ENCODE measurements at places on chromosomes 7 and 10.

- DNase-seq = no peak
Observed at GRCh38 chr7:99027241-99027640, 116.7 kb downstream of the SMURF1 start.

- DNase-seq = no peak
Observed at GRCh38 chr7:3616306-3616705, 315.3 kb downstream of the SDK1 start.

DNA sequence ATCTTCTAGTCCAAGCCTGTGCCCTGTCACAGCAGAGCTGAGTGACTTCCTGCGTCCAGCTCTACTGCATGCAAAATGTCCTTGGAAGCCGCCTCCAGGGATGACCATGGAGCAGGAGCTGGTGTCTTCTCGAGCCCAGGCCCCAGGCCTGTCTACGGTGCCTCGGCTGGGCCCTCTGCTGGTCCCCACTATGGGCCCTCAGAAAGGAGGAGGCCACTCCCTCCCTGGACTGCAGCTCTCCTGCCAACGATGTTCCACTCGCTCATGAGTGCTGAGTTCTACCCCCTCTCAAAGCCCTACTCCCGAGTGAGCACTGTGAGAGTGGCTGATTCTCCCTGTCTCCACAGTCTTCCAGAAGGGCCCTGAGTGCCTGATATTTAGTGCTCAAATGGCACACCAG is 504.9 kb downstream of the PTPRN2 start:
- no peak for DNase-seq

DNA sequence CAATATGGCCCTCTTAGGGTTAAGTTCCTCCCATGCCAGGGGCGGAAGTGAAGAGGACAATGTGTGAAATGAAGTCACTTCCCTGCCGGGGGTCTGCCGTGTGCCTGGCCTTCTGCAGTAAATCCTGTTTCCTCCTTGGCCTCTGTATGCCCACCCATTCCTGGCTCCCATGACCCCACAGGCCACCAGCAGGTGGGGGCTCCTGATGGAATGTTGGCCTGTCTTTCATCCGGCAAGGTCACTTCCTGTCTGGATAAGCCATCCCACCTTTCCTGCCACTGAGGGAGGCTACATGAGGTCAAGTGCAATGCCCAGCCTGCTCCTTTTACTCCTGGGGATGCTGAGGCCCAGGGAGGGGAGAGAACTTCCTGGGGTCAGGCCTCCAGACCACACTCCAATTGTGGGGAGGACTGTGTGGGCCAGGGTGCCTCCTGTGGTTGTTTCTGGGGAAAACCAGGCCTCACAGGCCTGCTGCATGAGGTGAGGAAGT is 22.3 kb downstream of the PALD1 start:
- no peak for DNase-seq

GRCh38 chr10:11949152-11949551 is 93.5 kb downstream of the UPF2 start:
- DNase-seq = no peak

GRCh38 chr10:110556969-110557601 is 10.4 kb upstream of the SMC3 start:
- DNase-seq = peak; percentile 54

GRCh38 chr10:132395704-132396493 is 1.1 kb upstream of the PWWP2B start:
- DNase-seq = peak; percentile 84

DNA sequence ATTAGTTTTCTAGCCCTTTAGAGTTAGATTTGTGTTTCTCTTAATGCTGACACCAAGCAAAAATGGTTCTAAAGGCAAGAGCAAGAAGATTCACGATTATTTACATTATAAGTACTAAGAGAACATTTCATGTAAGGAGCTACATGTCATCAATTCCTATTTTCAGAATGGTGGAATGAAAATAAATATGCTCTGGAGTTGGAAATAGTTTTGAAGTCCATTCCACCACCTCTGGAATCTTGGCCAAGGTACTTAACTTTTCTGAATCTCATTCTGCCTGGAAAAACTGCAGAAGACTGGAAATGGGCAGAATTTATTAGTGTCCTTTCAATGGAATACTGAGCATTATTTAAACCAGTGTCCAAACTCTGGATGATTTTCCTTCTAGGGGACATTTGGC is 125.1 kb upstream of the RAB11FIP2 start:
- DNase-seq = no peak

- DNase-seq = peak; percentile 58
Observed at GRCh38 chr7:47253650-47254080, 328.2 kb downstream of the TNS3 start.

DNA sequence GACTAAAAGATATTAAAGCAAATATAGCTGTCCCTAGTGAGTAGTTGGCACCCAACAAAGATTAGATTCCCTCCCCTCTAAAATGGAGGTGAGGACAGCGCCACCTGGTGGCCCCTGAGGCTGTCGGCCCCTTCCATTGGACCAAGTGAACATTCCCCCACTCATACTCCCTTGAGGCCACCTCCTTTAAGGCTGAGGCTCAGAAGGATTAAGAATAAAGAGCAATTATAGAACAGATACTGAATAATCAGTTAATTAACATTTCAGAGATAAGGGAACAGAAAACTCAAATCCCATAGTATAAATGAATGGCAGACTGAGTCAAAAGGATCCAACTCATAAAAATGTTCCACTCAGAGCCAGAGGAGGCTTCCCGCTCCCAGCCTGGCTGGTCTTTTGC is 130.4 kb upstream of the GHITM start:
- DNase-seq = peak; percentile 56

DNA sequence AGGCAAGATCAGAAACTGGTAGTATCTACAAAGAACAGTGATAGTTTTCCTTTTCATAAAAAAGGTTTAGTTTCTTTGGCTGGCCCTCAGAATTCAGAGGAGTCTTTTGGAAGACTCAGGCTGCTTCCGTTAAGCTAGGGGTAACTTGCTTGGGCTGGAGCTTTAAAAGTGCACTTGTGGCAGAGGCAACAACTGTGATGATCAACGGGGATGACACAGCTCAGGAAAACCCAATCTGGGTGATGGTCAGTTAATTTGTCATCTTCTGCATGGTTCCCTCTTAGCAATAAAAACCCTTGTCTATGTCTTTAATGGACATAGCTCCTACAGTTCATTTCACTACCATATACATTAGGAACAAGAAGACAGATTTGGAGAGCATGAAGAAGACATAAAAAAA is 46.7 kb downstream of the SGMS1 start:
- no peak for DNase-seq

- DNase-seq = peak; percentile 73
Observed at GRCh38 chr7:29883462-29884398, 77.4 kb downstream of the WIPF3 start.

- DNase-seq = no peak
Observed at GRCh38 chr10:13637303-13637856, 50.6 kb downstream of the PRPF18 start.

DNA sequence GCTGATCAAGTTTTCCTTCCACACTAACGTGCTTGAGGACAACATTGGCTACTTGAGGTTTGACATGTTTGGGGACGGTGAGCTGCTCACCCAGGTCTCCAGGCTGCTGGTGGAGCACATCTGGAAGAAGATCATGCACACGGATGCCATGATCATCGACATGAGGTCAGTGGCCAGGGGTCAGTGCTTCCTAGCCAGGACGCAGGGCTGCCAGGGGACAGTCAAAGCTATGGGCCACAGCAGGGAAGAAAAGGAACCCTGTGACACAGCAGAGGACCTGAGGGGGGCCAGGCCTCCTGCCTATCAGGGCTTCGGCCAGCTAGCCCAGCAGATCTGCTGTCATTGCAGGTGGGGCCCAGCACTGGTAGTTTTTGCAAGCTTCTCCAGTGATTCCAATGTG is 5.2 kb downstream of the RBP3 start:
- no peak for DNase-seq

DNA sequence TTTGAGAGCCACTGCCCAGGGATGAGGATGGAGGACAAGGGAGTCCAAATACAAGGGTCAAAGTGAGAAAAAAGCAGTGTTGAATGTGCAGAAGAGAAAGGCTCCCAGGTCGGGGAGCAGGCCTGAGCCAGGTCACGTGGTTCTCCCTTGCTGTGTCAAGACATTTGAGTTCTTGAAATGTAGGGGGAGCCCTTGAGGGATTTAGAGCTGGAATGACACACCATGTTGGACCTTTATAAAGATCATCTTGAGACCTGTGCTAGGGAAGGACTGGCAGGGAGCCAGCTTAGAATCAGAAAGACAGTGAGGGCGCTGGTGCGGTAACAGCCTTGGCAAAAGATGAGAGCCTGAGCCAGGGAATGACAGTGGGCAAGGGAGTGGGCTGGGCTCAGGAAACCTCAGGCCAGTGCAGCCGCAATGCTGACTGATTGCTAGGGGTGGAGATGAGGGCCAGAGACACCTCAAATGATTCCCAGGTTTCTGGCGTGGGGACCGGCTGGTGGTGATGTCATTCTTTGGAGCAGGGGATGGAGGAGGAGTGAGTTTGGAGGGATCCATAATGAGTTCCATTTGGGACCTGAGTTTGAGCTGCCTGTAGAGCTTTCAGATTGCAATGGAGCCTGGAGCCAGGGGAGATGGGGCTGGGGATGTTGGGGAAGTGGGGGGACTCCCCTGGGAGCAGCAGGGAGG is 120.1 kb downstream of the PTPN20 start:
- no peak for DNase-seq

- no peak for DNase-seq
Observed at GRCh38 chr7:143906895-143907294, 4.9 kb upstream of the TCAF1 start.

- DNase-seq = no peak
Observed at GRCh38 chr10:64529003-64529350, 1007.8 kb downstream of the REEP3 start.

DNA sequence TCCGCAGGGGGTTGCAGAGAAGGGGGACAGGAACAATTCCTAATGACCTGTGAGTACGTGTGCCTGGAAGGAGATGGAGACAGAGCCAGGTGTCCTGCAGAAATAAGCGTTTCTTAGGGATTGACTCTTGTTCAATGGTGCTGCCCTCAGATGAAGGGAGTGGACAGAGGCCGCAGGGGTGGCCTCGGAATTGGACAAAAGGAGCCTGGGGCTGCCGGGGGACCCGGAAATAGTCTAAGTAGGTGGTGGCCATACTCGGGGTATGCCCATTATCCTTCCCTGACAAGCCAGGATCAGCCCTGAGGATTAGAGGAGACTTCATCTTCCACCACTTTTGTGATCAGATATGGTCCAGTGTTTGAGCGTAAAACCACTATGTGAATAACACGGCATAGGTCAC is 39.2 kb downstream of the ELFN1 start:
- DNase-seq = no peak

DNA sequence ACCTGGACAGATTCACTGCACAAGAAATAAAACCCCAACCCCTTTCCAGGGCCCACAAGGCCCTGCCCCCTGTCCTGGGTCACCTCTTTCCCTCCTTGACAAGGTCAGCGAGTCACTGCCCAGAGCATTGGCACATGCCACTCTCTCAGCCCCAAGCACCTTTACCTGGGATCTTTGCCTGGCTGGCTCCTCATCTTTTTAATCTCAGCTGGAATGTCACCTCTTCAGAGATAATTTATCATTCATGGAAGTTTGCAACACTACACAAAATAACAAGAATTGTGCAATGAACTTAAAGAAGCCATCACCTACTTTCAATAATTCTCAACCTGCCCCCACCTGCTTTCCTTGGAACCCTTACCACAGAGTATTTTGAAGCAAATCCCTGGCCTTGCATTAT is 19.2 kb downstream of the ANTXRL start:
- DNase-seq = no peak

DNA sequence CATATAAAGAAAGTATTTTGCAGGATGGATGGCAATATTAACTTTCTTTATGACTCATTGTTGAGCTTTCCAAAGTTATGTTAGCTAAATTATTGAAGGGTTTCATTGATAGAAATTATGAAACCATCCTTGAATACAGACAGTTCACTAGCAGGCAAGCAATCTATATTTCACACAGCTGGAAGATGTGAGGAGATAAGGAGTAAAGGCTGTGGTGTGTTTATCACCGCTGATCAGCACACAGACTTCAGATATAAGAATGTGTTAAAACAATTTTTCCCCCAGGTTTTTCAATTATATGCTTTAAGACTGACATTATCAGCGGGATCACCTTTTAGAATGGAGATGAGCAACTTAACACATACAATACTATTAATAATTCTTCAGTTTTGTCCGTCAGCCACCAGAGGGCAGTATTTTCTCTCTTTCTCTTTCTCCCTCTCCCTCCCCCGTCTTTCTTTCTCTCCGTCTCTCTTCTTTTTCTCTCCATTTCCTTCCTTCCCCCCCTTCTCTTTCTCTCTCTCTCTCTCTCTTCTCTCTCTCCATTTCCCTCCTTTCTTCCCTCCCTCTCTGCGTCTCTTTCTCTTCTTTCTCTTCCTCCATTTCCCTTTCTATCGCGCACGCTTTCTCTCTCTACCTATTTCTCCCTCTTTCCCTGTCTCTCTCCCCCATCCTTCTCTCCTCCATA is 62.9 kb upstream of the FAM171A1 start:
- DNase-seq = no peak

- no peak for DNase-seq
Observed at GRCh38 chr7:114548081-114548980, 133.7 kb downstream of the FOXP2 start.

DNA sequence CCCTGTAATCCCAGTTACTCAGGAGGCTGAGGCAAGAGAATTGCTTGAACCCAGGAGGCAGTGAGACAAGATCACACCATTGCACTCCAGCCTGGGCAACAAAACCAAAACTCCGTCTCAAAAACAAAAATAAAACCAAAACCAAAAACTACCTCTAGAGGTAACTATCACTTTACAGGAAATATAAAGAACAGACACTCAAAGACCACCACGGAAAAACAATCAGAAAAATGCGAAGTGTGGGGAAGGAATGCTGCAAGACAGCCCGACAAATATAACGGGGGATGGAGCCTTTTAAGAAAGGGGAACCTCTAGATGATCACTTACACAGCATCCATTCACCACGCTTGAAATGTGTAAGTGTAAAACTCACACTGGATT is 4.3 kb downstream of the HNRNPF start:
- DNase-seq = no peak

GRCh38 chr7:156731651-156732050 is 91.1 kb downstream of the RNF32 start:
- DNase-seq = no peak

GRCh38 chr7:28069807-28070206 is 110.8 kb downstream of the JAZF1 start:
- DNase-seq = no peak

GRCh38 chr7:152884321-152884720 is 124.8 kb downstream of the ACTR3B start:
- no peak for DNase-seq

- no peak for DNase-seq
Observed at GRCh38 chr7:28112883-28113540, 67.6 kb downstream of the JAZF1 start.
